ENCODE measurements at places on chromosomes 2 and 18.

- DNase-seq, result no peak
Observed at GRCh38 chr2:203022751-203023150, 8.1 kb downstream of the NBEAL1 start.

GRCh38 chr2:127085317-127085681 lies 21.7 kb downstream of the BIN1 start:
- DNase-seq, result no peak

DNA sequence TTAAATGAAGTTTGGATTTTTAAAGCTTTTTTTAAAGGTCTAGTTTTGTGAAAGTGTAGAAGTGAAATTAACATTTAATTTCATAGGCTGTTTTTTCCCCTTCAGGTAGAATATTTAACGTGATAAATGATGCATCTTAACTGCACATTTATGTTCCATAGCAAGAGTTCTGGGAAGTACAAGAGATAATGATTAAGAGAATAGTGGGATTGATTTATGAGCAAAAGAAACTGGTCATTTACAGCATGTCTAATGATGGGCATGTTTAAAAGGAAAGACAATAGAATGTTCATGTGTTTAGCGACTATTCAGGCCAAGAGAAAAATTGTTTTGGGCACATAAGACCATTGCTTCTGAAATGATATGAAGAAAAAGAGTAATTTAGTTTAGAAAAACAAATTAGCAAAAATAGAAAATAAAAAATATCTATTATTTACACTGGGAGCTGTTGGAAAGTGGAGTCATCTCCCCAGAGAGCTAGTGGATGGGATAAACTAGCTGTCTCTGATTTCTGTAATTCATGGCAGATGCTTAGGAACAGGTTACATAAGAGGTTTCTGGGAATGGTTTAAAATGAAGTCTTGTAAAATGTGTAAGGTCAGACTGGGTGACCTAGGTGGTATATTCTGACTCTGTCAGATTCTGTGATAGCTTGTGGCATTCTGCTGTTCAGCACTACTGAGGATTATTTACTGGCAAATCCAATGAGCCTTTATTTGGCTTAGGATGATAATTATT lies 60.7 kb downstream of the WDR7 start:
- no peak for DNase-seq

DNA sequence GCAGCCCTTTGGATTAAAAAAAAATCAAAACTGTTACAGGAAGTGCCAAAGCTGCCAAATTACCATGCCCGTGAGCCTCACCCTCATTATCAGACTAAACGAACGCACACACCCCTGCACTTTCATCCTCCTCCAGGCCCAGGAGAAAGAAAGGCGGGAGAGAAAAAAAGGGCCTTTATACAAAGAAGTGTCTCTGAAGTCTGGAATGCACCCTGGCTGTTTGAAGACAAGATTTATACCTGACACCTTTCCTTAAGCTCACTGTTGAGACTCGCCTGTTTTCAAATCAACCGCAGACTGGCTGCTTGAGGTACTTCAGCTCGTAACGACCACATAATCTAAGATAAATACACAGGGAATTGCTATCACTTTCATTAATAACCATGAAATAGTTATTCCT lies 31.0 kb downstream of the EDAR start:
- no peak for DNase-seq

- DNase-seq, result peak; percentile 59
Observed at GRCh38 chr18:58501066-58501896, 127.6 kb downstream of the ALPK2 start.

- DNase-seq, result no peak
Observed at GRCh38 chr18:46416706-46417638, 240.0 kb downstream of the LOXHD1 start.

DNA sequence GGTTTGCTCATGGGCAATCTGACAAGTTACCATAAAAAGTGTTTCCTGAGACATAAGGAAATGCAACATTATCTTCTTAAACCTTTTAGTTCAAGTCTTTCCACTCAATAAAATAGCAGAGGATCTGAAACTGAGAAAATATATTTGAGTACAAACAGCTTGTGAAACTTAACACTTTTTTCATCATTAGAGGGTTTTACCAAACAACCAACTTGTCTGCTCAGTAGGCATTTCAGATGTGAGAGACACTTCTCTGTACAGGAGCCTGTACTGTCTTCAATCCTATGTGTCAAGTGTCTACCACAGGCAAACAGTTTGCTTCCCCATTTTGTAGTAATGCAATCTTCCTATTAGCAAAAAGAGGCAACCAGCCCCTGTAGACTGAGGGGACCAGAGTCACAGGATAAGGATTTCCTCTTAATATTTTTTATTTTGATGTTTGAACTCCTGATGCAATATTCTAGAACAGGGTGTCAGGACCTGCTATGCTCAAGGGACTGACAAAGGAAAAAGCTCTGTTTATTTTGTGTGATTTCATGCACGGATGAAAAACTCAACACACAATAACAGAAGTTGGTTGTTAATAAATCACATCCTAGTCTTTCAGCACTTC lies 159.1 kb upstream of the LHCGR start:
- DNase-seq, result no peak

DNA sequence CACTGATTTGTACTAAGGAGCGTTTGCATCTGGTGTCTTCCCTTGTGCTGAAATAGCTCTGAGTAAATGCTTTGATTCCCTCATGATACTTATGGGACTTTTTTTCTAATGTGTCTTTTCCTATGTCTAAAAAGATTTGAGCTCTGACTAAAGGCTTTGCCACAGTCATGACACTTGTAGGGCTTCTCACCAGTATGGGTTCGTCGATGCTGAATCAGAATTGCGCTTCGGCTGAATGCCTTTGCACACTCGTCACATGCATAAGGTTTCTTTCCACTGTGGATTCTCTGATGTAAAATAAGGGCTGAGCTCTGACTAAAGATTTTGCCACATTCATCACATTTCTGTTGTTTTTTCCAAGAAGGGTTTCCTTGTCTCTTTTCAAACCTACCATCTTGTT lies 8.0 kb downstream of the ZNF396 start:
- no peak for DNase-seq

GRCh38 chr2:206212673-206213513 lies 53.2 kb downstream of the EEF1B2 start:
- DNase-seq, result no peak

- no peak for DNase-seq
Observed at GRCh38 chr2:57490741-57491140, 555.9 kb upstream of the VRK2 start.

GRCh38 chr2:173079973-173080860 lies 4.6 kb downstream of the MAP3K20 start:
- no peak for DNase-seq

GRCh38 chr2:237647176-237648015 lies 20.0 kb downstream of the LRRFIP1 start:
- DNase-seq, result no peak

GRCh38 chr2:152402780-152403759 lies 68.1 kb downstream of the FMNL2 start:
- DNase-seq, result no peak

DNA sequence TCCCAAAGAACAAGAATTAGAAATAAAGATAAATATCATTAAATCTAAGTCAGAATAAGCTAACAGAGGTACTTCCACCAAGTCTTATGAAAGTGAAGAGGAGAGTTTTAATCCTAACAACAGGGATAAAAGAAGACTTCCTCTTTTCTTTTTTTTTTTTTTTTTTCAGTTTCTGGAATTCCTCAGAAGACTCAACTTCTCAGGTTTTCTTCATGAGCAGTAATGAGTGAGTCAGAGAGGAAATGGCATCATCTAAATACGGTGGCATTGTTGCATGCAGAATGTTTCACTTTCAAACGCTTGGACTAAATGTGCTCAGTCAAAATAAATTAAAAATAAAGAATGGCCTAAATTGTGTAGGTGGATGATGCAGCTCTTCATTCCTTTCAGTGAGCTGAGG lies 45.6 kb upstream of the ARHGAP15 start:
- DNase-seq, result no peak

- DNase-seq, result no peak
Observed at GRCh38 chr2:188204824-188205223, 86.8 kb upstream of the GULP1 start.

DNA sequence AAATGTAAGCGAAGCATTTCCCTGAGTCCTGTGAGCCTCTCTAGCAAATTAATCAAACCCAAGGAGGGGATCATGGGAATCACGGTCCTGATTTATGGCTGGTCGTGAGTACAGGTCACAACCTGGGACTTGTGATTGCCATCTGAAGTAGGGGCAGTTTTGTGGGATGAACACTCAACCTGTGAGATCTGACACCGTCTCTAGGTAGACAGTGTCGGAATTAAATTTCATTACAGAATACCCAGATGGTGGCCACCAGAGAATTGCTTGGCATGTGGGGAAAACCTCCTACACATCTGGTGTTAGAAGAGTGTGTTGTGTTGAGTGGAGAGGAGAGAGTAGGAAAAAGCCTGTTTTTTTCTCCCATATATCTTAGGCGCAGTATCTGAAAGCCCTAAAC lies 12.5 kb downstream of the CAPN14 start:
- DNase-seq, result no peak

DNA sequence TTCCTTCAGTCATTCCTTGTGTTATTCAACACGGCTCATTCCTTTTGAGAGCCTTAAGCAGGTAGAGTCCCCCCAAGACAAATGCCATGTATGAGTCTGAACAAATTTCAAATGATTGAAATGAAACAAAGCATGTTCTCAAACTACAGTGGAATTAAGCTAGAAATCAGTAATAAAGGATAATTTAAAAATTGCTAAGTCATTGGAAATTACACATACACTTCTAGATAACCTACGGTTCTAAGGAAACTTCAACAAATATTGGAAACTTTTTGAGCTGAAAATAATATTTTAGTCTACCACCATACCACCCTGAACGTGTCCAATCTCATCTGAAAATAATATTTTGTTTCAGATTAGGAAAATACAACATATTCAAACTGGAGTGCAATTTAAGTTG lies 71.8 kb upstream of the UGP2 start:
- no peak for DNase-seq

GRCh38 chr2:151186011-151186410 lies 75.7 kb downstream of the RBM43 start:
- no peak for DNase-seq

DNA sequence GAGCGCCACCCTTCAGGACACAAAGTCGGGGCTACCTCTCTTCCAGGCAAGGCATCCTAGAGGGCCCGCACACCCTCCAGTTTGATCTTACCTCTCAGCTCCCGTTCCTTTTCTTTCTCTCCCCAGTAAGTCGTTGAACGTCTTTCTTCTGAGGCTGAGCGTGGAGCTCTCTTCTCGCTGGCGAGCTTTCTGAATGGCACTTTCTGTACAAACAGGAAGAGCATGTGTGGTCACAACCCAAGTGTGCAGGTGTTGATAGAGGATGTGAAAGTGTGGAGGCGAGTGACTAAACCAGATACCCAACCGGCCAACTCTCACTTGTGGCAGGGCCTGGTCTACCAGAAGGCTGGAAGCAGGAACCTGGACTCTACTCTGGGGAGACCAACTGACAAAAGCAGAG lies at the start of gene AFF3:
AFF3 (minus strand) TSS at position 198 of the 400 bp plus-strand sequence. CDS start 38,136 bp downstream, outside the sequence.
- DNase-seq, result no peak

GRCh38 chr2:226728996-226729395 lies 70.6 kb downstream of the IRS1 start:
- no peak for DNase-seq

DNA sequence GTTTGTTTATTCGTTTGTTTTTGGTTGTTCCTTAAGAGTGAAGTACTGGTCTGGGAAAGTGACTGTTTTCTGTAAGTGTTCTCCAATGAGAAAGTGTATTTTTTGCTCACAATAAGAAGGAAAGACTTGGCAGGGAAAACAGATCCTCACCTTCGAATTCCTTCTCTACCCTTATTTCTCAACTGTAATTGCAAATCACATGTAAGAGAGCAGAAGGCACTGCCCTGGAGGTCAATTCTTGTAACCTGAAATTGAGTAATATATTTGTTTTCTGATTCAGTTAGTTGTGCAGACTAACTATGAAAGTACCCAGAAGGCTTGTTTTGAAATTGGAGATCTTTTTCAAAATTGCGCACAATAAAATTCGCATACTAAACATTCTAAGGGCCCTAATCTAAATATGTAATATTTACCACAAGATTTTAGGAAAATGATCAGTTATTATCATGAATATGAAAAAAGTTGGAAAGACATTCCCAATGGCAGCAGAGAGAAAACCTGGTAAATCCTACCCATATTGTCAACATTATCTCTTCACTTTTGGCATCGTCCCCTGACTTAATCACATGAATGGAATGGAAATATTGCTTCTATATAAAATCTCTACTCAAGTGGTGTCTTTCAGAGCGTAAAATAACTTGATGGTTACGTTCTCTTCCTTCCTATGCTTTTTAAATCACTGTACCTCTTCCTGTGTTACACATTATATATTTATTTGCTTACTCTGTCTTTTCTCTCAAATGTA lies 24.1 kb downstream of the TFPI start:
- DNase-seq, result no peak

GRCh38 chr2:211161236-211161635 lies 604.8 kb downstream of the CPS1 start:
- no peak for DNase-seq
